Stimulated activated CD8-positive, alpha-beta memory T cell treated with anti-CD3 and anti-CD28 coated beads, Interleukin-2, amount 100 ng/mL, for 1 hour (primary cell): ENCODE measurements at places on chromosomes 1 and 21.

- no peak for DNase-seq
Observed at GRCh38 chr1:42825036-42825851, 8.0 kb upstream of the SVBP start.

- no peak for DNase-seq
Observed at GRCh38 chr1:68121536-68121935, 71.1 kb upstream of the DIRAS3 start.

DNA sequence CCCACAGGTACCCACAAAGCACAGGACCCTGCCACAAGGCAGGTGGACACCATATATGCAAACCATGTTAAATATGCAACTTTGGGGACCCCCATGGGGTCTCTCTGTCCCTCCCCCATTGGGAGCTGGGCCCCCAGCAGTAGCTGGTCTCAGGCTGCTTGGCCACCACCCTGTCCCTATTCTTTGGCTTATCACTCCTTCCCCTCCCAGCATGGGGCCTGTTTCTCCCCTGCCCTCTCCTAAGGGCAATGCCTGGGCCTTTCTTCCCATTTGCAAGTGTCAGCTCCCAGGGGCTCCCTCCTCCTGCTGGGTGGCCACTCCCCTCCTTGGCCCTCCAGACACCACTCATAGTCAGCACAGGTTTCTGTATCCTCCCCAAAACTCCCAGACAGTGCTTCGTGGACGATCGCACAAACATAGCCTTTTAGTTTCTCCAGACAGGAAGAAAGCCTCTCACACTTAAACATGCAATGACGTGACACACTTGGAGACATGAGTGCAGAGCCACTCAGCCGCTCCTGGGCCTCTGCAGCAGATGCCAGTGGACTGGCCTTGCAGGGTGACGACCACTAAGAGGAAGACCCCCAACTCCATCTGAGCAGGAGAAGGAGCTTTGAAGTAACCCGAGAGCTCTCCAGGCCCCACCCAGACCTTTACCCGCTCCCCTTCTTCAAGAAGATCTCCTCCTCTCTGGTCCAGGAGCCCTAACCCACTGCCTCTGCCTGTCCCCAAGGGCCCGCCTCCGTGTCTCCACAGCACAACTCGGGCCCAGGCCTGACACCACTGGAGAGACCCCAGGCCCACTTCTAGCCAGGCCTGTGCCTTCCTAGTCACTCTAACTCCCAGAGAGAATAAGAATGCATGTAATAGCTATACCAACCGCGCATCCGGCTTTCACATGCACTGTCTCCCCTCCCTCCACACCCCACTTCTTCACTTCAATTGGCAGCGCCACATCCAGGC lies 22.9 kb downstream of the CITED4 start:
- DNase-seq, result no peak

GRCh38 chr1:201230676-201231075 lies 40.1 kb downstream of the IGFN1 start:
- DNase-seq, result no peak

- no peak for DNase-seq
Observed at GRCh38 chr1:78869136-78869535, 137.4 kb downstream of the ADGRL4 start.

- DNase-seq, result no peak
Observed at GRCh38 chr1:10515301-10515975, 40.7 kb downstream of the PEX14 start.
